ENCODE measurements at places on chromosomes 5 and 9.

DNA sequence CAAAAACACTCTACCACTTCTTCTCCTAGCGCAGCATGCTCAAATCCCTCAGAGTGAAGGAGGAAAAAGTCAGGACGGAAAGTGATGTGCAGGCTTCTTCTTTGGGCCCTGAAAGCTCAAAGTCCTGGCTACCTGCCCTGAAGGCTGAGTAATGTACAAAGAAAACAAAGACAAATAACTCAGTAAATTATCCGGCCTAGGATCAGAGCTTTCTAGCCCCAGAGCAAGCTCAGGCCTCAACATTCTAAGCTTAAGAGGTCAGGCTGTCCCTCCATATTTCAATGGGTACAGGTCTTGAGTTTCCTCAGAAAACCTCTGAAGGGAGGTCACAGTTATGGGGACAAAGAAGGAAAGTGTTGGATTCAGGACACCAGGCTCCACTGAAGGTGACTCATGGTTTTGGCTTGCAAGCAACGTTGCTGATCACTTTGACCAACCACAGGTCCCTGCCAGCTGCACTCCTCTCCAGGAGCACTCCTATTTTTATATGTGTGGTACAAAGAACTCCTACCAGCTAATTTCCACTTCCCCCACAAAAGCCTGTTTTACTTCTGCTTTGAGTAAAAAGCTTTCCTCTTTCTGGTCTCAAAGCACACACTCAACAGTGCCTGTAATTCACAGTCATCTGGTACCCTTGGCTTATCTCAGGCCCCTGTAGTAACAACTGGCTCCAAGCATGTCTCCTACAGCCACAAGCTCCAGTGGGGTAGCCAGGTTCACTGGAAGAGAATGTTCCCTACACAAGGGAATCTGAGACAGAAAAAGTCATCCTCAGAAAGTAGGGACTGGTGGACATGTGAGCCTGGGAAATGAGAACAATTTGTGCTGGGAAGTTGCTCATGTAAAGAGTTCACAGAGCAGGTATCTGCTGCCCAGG is 115.7 kb downstream of the UGCG start:
- peak; percentile 94 for DNase-seq

DNA sequence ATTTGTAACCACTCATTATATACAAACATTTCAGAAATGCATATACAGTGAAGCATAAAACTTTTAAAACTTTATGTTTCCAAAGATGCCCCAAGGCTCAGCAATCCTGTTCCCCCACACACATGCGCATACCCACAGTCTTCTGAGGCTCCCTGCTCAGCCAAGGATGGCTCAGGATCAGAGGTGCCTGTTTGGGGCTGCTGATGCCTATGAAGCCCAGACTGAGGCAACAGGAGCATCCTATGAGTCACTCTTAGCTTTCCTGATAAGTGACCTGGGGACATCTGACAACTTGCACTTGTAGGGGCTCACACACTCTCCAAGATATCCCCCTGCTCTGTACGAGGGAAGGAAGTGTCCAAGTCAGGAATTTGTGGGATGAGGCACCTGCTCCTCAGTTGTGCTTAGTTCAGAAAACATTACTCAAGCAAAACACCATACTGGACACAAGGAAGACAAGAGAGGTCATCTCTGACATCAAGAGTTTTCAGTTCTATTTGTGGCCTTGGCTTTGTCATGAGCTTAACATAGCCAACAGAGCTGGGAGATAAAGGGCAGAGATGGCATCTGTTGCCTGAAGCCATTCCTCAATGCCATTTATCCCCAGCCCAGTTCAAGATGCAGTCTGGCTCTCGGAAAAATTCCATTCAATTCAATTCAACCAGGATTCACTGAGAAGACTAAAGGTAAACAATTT is 62.3 kb downstream of the NIPSNAP3B start:
- DNase-seq = no peak

GRCh38 chr5:172820046-172820767 is 13.8 kb upstream of the ERGIC1 start:
- DNase-seq = peak; percentile 27

GRCh38 chr5:122463221-122463620 is 151.2 kb downstream of the SNCAIP start:
- no peak for DNase-seq

DNA sequence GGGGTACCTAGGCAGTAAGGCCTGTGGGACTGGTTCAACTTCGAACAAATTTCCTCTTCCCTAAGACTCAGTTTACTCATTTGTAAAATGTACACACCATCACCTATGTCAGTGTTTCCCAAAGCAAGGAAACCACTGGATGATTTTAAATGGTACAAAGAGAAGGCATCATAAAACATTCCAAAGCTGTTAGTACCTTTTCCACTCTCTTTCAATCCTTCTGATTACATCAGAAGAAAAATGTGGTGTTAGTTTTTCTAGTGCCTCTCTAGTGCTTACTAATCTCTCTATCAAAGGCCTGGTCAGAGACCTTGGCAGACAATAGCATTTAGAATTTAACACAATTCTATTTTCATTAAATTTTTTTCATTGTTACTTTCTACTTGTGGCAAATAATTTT is 18.1 kb downstream of the NR6A1 start:
- DNase-seq = no peak

GRCh38 chr5:170633235-170634081 is 129.6 kb downstream of the KCNIP1 start:
- DNase-seq = peak; percentile 77

GRCh38 chr5:67065237-67065636 is 131.4 kb downstream of the CD180 start:
- DNase-seq = no peak

DNA sequence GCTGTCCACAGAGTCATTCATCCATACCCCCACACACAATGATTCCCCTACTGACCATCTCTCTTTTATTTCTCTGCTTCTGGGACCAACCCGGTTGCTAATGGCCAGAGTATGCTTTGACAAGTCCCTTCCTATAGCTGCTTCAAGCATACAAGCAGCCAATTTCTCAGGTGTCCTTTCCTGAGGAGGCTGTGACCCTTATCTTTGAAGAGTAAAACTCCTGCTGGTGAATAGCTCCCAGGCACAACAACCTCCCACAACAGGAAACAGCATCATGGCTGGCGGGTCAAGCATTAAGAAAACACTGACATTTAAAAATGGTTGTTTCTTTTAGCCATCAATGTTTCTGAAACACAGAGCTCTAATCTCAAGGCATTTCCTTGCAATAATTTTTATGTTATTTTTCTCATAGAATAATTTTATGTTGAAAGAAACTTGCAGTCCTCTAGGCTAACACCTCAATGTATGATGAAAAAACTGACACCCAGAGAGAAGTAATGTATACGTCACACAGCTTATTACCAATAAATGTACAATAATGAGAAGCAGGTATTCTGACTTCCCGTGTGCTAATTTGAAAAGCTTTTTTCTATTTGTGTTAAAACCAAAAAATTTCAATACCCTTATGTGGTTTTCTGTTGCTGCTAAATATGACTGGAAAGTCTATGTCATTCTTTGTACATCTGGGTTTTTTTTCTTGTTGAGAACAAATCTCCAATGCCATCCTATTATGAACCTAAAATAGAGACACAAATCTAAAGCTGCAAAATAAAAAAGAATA is 7.5 kb upstream of the PAM start:
- DNase-seq = no peak

DNA sequence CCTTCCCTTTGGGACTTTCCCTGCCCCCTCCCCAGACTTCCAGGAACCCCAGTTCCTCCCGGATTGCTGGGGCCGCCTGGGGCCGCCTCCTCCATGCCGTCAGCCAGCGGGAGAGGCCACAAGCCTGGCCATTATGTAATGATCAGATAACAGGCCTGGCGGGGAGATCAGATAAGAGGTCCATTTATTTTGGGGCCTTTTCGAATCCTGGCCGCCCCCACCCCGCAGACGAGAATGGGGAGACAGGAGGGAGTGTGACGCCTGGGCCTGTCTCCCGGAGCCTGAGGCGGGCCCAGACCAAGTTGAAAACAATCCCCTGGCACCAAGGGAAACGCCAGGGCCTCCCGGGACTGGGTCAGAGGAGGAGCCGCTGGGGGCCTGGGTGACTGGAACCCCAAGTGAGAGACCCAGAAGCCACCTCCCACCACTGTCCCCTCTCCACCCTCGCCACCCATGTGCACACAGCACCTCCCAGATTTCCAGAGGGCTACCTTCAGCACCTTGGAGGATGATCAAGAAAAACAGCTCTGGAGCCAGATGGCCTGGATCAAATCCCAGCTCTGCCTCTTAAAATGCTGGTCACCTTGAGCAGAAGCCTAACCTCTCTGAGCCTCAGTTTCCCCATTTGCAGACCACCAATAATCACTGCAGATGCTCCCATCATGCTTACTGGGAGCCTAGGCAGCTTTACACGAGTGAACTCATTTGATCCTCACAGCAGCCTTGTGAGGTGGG is 7.8 kb downstream of the ENG start:
- no peak for DNase-seq

DNA sequence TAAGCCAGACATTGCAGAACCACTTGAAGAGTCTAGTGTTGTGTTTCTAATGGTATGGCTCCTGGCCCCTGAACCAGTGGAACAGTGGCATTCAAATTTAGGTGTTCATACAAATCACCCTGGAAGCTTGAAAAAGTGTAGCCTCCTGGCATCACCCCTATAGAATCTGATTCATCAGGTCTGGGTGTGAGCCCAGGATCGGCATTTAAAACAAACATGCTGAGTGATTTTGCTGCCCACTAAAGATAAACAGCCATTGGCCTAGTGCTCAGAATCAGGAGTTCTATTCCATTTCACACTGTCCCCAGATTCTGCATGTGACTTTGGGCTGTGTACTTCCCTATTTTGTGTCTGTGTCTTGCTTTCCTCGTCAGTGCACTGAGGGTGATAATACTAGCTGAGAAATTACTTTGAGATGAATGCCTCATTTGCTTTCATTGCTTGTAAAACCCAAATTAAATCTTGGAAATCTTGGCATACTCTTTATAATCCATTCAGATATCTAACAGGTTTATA is 241.5 kb upstream of the CLINT1 start:
- peak; percentile 81 for DNase-seq

GRCh38 chr5:14355391-14355790 is 212.2 kb downstream of the TRIO start:
- DNase-seq = no peak

DNA sequence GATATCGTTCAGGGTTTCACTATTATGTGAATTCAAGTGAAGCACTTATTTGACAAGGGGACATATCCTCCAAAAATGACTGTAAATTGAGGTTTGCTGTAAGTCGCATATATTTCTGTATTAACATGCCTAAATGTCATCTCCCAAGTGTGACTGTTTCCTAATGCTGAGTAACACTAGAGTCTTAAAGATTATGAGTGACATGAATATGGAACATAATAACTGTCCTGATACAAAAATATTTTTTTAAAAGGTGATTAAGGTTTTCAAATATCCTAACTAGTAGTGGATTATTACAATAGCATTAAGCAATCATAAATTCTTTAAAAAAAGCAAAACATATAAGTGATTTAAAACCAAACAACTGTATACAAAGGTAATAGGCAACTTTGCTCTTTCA is 3.6 kb downstream of the NFIB start:
- DNase-seq = no peak

GRCh38 chr5:78504704-78505677 is 143.6 kb downstream of the LHFPL2 start:
- peak; percentile 96 for DNase-seq

GRCh38 chr9:82080265-82080664 is 91.7 kb downstream of the SPATA31D1 start:
- DNase-seq = no peak

DNA sequence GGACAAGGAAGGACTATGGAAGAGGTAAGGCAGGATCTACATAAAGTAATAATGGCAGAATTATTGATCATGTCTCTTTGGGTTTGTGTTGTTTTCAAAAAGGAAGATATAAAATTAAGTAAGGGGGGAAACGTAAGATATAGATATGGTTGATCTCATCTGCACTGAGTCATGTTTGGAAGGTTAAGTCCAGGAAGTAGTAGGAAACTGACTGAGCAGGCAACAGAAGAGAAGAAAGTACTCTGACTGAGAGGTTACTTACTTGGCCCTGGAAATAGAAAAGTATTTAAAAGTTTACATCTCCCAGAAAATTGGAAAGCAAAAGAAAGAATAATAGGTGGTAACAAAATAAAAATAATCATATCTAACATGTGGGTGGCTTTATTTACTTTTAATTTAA is 405.3 kb upstream of the RGMB start:
- DNase-seq = no peak

- no peak for DNase-seq
Observed at GRCh38 chr5:172721455-172722326, 49.3 kb downstream of the DUSP1 start.

GRCh38 chr5:180067986-180068385 is 3.6 kb downstream of the RNF130 start:
- no peak for DNase-seq

- peak; percentile 20 for DNase-seq
Observed at GRCh38 chr5:52915176-52915875, 73.8 kb upstream of the ITGA2 start.

GRCh38 chr9:95075700-95076099 is 241.8 kb downstream of the FANCC start:
- DNase-seq = no peak

DNA sequence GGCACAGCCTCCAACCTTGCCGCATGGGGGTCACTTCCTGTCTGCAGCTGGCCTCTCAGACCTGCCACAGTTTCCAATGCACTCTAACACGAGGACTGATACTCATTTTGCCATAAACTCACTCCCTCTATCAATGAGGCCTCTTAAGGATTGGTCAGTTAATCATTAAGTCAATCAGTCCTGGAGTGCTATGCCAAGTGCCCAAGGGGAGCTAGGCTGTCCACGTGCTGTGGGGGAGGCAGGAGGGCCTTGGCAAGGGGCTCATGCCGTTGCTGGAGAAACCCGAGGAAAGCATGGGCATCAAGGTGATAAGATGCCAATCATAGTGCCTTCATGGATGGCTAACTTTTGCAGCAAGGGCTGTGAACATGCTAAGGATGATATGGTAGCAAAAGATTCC is 1.7 kb upstream of the ALDH1B1 start:
- DNase-seq = no peak

DNA sequence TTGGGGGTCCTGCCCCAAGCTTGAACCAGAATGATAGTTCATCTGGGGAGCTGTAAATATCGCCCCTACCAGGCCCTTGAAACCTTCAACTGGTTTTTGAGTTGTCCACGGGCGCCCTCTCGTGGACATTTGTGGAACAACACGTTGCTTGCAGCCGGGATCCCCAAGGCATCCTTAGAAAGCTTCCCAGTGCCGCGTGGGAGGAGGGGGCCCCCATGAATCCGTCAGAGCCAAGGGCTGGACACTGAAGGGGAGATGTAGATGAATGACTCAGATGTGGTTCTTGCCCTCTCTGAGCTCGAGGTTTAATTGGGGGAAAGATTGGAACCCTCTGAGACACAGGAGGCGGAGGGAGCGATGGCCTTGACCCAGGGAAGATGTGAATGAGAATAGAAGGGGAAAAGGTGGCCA is 31.8 kb upstream of the ORM1 start:
- peak; percentile 43 for DNase-seq

DNA sequence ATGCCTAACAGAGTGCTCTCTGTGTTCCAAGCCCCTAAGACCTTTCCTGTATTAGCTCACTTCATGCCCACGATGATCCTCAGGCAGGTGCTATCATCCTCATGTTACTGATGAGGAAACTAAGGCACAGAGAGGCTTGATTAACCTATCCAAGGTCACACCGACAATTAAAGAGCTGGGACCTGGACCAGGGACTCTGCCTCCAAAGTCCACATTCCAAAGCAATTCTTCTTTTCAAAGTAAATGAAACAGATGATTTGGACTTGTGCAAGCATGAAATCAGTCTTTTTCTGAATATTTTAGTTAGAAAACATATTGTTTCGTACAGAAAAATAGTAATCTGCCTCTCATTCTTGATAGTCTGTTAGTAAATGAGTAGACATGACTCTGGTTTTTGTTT is 18.1 kb upstream of the RASEF start:
- DNase-seq = no peak

GRCh38 chr9:25078202-25078601 is 532.5 kb upstream of the IZUMO3 start:
- no peak for DNase-seq
